ENCODE measurements at places on chromosomes 6 and 20. TPM values are rescaled to one million over a fixed set of nuclear protein-coding genes. Genes with fewer than 3 reads are reported as not detected.

DNA sequence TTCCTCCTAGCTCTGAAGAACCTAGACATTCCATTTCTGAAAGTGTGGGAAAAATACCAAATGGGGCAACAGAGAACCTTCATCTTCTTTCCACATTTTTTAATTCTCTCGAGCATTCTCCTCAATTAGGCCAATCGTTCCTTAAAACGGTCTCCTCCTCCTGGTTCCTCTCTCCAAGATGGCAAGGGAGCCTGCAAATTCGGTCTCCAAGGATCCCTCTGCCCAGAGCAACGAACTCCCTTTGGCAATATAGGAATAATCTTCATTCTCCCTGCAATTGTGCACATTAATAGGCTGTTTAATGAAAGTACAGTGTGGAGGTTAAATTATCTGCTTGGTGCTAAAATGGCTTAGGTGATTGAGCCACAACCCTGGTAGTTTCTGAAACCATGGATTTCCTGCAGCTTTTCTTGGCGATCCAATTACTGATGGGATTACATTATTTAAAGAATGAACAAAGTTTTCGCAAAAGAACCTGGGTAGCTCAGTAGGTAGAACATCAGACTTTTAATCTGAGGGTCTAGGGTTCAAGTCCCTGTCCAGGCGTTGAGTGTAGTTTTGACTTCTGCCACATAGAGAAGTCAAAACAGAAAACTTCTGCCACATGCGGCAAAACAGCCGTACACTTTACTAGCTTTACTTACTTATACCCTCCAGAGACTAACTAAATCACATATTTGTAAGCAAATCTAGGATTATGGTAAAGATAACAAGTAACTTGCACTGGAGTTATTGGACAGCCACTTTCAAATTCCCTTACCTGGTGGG is 102.9 kb upstream of the ZNF184 start:
- no peak for DNase-seq

- no peak for DNase-seq
These were observed 80.9 kb upstream of the HTR1E start for GRCh38 chr6:86856379-86856778.

DNA sequence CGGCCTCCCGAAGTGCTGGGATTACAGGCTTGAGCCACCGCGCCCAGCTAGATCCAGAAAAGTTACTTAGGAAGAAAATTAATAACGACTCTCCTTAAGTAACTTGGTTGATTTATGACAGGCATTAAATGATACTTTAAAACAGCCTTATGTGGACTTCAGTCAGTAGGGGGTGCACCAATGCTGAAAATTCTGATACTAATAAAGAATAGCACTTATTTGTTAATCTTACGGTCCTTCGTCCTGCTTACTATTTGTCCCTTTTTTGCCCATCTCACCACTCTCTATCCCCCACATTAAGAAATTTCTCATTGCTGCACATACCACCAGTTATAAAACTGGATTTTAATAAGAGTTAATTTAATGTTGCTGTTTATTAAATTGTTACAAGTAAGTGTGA is 12.7 kb upstream of the PRELID3B start:
- peak; percentile 34 for DNase-seq

GRCh38 chr20:56222201-56222600 is 26.3 kb upstream of the MC3R start:
- DNase-seq = peak; percentile 72

- DNase-seq = peak; percentile 50
These were observed 114.9 kb downstream of the AKAP7 start for GRCh38 chr6:131250122-131250521.

GRCh38 chr6:10441004-10441654 is 26.3 kb upstream of the TFAP2A start:
- peak; percentile 84 for DNase-seq

GRCh38 chr6:132210886-132211563 is 190.2 kb downstream of the MOXD1 start:
- DNase-seq = peak; percentile 52

- no peak for DNase-seq
These were observed 253.4 kb downstream of the HACE1 start for GRCh38 chr6:104606361-104606760.

DNA sequence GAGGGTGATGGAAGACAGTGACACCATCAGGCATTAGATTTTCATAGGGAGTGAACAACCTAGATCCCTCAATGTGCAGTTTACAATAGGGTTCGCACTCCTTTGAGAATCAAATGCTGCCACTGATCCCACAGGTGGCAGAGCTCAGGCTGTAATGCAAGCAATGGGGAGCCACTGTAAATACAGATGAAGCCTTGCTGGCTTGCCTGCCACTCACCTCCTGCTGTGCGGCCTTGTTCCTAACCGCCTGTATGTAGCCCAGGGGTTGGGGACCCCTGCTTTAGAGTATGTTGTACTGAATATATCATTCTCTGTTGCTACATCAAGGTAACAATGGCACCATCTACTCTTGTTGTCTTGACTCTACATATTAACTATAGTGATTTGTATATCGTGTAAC is 37.1 kb downstream of the TPD52L1 start:
- no peak for DNase-seq

GRCh38 chr6:126033696-126034095 is 47.4 kb downstream of the TRMT11 start:
- peak; percentile 95 for DNase-seq

DNA sequence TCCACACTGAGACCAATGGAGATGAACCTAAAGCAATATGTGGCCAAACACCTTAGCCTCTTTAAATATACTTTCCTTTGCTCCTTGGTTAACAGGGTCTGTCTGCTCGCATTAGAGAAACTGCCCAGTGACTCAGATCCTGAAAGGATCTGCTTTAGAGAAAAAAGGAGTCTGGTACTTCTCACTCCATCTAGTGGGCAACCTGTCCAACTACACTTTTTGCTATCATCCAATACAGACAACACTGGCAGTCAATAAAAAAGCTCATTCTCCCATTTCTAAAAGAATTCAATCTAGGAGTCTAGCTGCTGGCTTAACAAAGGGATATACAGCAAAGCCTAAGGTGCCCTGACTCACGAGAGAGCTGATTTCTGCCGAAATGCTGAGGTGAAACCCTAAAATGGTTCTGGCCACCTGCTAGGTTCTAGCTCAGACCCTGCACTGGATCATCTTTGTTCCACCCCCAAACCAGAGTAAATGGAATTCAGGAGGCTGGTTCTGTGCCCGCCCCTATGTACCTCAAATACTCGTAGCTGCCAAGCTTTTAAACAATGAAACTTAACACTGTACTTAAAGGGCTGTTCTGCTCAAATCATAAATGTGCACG is 11.5 kb downstream of the GNL1 start:
- peak; percentile 71 for DNase-seq

- DNase-seq = peak; percentile 62
These were observed 9.3 kb upstream of the NEDD9 start for GRCh38 chr6:11241793-11242201.

DNA sequence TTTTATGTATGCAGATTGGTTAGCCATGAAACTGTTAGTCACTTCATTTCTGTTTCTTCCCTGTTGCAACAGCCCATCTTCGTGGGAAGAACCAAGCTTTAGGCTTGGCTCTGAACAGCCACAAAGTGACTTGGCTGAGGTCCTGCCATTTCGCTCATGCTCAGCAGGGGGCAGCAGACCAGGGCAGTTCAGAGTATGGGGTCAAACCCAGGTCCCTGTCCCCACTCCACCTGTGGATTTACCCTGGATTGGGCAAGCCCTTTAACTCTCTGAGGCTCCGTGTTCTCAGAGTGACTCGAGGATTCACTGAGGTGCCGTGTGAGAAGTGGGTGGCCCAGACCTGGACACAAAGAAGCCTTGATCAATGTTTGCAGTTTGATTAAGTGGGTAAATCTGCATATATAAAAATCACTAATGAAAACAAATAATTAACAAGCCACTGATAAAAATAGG is 19.8 kb upstream of the MAP1LC3A start:
- DNase-seq = peak; percentile 73

- DNase-seq = no peak
These were observed 579 bp downstream of the LRFN2 start for GRCh38 chr6:40586369-40587201.

DNA sequence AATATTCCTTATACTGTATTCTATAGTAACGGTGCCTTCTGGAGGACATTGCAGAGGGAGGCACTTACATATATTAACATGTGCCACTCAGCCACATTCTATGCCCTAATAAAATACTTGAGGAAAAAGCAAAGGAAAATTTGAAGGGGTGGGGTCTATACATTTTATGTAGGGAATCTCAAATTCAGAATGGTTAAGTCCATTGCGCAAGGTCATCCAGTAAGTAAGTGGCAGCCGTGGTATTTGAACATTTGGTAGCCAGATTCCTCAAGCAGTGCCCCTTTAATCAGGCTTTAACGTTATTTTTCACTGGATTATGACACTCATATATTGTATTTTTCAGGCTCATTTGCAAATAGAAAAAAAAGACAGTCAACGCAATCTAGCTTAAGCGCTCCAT is 738.3 kb downstream of the DOK5 start:
- no peak for DNase-seq

DNA sequence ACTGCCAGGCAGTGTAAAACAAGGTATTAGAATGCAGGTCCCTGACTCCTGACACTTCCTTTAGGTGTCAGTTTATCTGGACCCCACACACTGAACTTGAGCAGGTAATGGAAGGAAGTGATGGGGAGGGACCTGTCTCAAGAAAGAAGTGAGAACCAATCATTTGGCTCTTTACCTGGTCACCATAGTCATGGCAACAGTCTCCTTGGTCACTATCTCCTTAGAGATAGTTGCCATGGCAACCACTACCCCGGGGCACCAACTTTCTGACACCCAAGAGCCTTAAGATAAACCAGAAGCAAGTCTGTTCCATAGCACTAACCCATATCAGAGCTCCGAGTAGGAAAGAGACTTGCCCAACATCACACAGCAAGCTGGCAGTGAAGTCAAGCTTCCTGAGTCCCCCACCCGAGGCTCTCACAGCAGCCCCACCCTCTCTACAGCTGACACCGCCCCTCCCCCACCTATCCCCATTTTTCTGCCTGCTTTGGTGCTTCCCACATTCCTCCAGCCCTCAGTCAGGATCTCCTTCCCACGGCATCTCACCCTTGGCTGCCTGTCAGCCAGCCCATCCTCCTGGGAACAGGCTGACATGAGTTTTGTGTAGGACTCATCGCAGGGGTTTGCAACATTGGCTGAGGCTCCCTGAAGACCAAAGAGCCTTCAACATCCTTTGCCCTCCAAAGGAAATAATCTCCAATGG is 16.3 kb upstream of the HM13 start:
- DNase-seq = peak; percentile 20

Gene KCNG1
- 3.0 TPM for total RNA-seq

Gene VNN1
- under 0.01 TPM for total RNA-seq

Gene PTCHD4
- 4.2 TPM for total RNA-seq

Gene DEFB116
- total RNA-seq = not detected

Gene MCCD1
- total RNA-seq = not detected

Data from fibroblast of villous mesenchyme (primary cell).